Renal cortex interstitium (tissue), 15 donors: ENCODE measurements at places on chromosomes 2 and 18. TPM values are rescaled to one million over a fixed set of nuclear protein-coding genes. Genes with fewer than 3 reads are reported as not detected.

The TNS1 gene
- 72.4 TPM for polyA plus RNA-seq

The ARHGEF4 gene
- 8.4 TPM for polyA plus RNA-seq

The GPR35 gene
- 1.9 TPM for polyA plus RNA-seq

The LINC00305 gene
- 2.8 TPM for polyA plus RNA-seq

The REG3A gene
- not detected for polyA plus RNA-seq

The SELENOI gene
- 21.4 TPM for polyA plus RNA-seq

The GALR1 gene
- 0.22 TPM for polyA plus RNA-seq

The MTX2 gene
- 80.8 TPM for polyA plus RNA-seq

The CFAP65 gene
- 0.36 TPM for polyA plus RNA-seq
